ENCODE measurements at places on chromosomes 5 and 9.

- DNase-seq = no peak
Observed at GRCh38 chr9:99201603-99202002, 20.1 kb downstream of the ALG2 start.

DNA sequence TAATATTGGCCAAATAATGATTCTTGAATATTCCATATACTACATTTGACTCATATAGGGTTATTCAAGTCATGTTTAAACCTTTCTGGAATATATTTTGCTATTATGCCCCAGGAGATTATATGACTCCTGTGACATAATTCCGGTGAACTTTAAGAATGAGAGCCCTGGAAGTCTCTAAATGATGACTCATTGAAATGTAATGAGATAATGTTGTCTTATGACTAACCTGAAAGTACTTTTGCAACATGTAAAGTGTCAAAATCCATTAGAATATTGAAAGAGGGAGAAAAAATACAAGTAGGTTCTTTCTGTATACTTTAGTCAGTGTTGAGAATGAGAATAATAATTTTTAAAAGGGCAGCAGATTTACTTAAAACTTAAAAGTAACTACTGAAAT is 830.4 kb downstream of the MAT2B start:
- DNase-seq = no peak

- no peak for DNase-seq
Observed at GRCh38 chr5:141634720-141635119, 1.9 kb downstream of the HDAC3 start.

DNA sequence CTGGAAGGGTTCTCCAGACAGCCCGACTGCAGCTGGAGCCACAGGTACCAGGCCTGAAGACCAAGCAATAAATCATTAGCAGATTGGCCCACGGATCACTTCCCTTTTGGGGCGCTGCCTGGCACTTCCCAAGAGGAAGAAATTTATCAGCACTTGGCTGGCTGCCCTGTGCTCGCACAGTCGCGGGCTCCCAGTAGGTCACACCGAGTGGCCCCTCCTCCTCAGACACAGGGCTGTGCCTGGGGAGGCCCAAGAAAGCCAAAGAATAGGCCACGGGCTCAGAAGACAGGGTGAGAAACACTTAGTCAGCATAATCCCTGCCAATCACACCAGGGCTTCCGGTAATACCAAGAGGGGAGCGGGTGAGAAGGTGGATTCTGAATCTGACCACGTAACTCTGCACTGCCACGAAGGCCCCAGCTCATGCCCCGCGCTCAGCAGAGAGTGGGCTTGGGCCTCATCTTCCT is 115.7 kb upstream of the MSX2 start:
- no peak for DNase-seq

GRCh38 chr5:602466-603035 is 9.6 kb upstream of the CEP72 start:
- no peak for DNase-seq

- no peak for DNase-seq
Observed at GRCh38 chr9:122398371-122398924, 27.6 kb downstream of the PTGS1 start.

DNA sequence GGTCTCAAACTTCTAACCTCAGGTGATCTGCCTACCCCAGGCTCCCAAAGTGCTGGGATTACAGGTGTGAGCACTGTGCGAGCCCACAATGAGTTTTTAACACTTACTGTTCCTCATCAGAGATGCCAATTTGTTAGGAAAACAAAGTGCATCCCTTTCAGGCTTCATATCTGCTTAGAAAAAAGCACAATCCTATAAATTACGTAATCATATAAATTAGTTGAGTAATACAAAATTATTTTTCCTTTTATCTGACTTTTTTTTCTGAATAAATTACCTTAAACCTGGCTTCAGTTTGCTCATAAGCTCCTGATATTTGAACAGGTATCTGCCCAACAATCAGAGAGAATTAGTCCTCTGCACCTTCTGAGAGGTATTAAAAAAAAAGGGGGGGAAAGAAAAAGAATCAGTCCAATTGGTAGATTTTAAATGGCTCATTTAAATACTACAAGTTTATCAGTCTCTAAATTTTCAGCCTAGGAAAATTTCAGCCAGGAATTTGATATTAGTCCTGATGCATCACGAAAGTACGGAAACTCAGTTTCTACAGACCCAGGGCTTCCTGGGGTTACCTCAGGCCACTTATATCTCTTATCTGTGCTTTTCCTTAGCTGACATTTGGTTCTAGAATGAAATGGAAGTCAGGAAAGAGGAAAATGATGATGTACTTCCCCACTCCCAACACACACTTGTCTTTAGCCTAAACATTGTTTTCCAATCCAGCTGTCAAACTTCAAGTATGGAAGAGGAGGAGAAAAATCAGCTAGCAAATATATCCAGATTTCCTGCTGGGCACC is 26.8 kb downstream of the ITGA1 start:
- DNase-seq = no peak

- DNase-seq = no peak
Observed at GRCh38 chr5:55986931-55987330, 7.8 kb downstream of the IL6ST start.

DNA sequence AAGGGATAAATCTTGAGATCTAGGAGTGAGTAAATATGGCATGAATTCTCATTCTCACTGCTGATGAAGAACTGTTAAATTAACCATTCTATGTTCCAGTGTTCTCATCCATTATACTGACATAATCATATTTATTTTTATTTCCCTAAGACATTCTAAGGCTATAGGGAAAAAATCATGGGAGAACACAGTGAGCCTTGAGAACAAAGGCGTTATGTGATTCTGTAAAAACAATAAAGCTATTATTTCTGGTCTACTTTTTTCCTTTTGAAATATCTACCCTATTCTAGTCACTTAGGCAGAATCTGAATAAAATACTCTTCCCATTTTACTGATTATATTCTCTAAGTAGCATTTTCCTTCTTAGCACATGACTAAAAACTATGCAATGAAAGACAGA is 155.7 kb upstream of the ADAMTS16 start:
- DNase-seq = no peak

DNA sequence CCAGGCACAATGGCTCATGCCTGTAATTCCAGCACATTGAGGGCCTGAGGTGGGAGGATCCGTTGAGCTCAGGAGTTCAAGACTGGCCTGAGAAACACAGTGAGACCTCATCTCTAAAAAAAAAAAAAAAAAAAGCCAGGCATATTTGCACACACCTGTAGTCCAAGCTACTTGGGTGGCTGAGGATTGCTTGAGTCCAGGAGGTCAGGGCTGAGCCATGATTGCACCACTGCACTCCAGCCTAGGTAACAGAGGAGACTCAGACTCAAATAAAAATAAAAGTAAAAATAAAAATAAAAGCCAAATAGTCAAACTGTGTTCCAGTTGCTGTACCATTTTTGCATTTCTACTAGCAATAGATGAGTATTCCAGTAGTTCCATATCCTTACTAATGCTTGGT is 616.0 kb downstream of the KIF4B start:
- no peak for DNase-seq

DNA sequence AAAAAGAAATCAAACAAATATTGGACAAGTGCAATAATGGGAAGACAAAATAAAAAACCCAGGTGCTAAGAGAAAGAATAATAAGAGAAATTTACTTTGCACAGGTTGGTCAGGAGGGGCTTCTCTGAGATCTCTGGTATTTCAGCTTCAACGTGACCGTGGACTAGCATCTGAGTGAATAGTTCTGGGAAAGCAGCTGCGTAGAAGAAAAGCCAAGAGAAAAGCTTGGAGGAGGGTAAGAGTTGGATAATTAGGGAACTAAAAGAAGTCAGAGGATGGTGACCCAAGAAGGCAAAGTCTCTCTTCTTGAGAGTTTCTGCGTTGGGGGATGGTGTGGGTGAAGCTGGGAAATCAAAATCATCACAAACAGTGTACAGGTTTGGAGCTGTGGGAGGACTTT is 41.6 kb downstream of the YIPF5 start:
- no peak for DNase-seq

- DNase-seq = no peak
Observed at GRCh38 chr9:129567842-129568559, 52.9 kb downstream of the C9orf50 start.

- no peak for DNase-seq
Observed at GRCh38 chr9:93954434-93955061, 607 bp downstream of the BARX1 start.

- no peak for DNase-seq
Observed at GRCh38 chr5:133367071-133367786, 245.1 kb downstream of the FSTL4 start.

- DNase-seq = no peak
Observed at GRCh38 chr5:60334281-60334713, 365.7 kb downstream of the DEPDC1B start.

GRCh38 chr9:114460513-114461199 is 44.6 kb downstream of the WHRN start:
- no peak for DNase-seq

DNA sequence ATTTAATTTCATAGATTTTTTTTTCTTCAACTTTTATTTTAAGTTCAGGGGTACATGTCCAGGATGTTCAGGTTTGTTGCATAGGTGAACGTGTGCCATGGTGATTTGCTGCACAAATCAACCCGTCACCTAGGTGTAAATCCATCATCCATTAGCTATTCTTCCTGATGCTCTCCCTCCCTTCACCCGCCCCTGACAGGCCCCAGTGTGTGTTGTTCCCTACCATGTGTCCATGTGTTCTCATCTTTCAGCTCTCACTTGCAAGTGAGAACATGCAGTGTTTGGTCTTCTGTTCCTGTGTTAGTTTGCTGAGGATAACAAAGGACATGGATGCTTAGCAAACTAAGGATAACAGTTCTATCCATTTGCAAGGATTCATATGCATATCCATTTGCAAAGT is 209.1 kb upstream of the ADCY2 start:
- no peak for DNase-seq

DNA sequence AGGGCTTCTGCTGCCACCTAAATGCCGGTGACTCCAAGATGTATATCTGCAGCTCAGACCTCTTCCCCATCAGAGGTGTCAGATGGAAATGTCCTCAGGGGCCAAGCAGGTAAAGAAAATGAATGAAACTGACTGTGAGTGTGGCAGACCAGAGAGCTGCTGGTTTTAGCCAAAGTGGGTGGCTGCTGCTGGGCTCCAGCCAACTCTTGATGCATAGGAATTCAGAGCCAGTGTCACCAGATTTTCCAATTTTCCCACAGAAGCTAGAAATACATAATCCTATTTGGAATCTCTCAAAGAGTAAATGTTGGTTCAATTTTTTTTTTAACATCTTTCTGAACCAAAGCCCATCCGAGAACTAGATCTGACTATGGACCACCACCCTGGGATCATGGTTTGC is 161.2 kb upstream of the SPRY4 start:
- DNase-seq = no peak

- DNase-seq = no peak
Observed at GRCh38 chr9:37443566-37443965, 21.1 kb downstream of the GRHPR start.

DNA sequence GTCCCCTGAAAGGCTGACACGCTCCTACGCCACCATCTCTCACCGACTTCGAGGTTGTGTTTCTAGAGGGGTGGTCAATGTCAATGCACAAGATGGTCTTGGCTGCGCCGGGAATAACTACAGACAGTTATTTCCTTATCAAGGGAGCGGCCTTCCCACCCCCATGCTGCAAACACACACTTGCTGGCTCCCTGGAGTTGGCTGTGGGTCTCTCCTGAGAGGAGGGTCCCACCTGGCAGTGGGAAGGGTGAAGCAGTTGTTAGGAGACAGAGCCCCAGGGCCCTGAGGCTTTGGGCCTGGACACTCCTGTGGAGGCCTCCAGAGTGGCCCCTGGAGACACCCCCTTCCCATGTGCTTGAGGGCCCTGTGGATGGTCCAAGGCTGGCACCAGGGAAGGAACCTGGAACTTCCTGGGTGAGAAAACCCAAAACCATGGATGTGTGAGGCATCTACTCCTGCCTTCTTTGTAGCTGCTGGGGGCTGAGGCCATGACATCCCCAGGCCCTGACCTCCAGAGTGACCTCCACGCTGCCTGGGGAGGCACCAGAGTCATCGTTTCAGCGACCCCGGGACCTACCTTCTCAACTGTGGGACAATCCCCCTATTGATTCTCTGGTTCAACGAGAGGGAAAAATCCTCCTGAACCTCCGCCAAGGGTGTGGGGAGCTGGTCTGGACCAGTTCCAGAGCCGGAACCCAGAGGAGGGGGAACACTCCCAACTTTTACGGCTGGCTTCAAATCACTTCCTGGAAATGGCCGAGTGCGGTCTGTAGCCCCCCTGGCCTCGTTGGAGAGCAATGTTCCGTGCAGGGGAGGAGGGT is 101.1 kb upstream of the COL5A1 start:
- DNase-seq = no peak

- DNase-seq = no peak
Observed at GRCh38 chr9:128747241-128747640, 23.3 kb upstream of the ZDHHC12 start.

GRCh38 chr9:24382566-24382965 is 163.1 kb downstream of the IZUMO3 start:
- DNase-seq = no peak

- no peak for DNase-seq
Observed at GRCh38 chr5:1378096-1378495, 33.2 kb upstream of the CLPTM1L start.

DNA sequence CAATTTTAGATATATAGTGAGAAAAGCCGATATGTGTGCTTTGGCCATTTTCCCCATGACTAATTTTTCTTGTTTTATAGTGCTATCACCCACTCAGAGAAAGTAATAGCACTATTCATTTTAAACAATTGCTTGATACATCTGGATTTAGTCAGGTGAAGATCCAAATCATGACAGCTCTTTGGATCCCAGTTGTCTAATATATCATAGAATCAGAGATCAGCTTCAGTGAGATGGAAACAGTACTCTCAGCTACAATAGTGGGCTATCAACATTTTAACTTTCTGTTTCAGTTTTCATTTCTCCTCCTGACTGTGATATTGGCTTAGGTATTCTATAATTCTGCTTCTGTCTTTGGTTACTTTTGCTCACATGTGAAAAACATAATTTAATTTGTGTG is 38.7 kb downstream of the VCAN start:
- no peak for DNase-seq

GRCh38 chr9:94504358-94504757 is 50.5 kb upstream of the PCAT7 start:
- no peak for DNase-seq

GRCh38 chr9:127237801-127238200 is 26.8 kb upstream of the GARNL3 start:
- DNase-seq = no peak

GRCh38 chr5:103800741-103801495 is 238.3 kb upstream of the NUDT12 start:
- no peak for DNase-seq
